ENCODE measurements at places on chromosomes 7 and 10.
A peak's percentile ranks its signal among the peaks of the same experiment; 100 is the strongest.

- DNase-seq = peak; percentile 27
Observed at GRCh38 chr7:256461-256940, 33.5 kb upstream of the FOXL3 start.

- no peak for DNase-seq
Observed at GRCh38 chr10:16944986-16945385, 127.8 kb upstream of the RSU1 start.

DNA sequence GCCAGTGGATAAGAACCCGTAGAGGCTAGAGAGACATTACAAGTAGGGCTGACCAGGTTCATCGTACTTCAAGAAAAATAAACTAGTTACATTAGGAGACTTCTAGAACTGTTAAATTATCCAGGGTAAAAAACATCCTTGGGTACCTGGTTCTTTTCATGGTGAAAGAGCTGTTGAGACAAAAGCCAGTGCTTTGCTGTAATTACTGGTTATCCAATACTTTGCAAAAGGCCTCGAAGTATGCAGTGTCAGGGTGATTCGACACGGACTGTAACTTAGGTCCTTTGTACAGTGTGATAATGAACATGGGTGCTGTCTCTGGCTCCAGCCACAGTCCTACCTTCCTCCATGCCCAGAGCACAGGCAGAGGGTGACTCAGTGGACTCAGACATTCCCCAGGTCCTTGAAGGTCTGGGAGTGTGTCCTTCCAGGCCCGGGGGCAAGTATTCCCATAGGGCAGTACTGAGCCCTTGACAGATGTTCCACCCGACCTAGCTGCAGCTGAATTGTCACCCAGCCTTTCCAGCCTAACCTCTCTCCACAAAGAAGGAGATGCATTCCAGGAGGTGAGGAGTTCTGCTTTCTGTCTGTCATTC, 123.6 kb upstream of the TMEM72 start:
- no peak for DNase-seq

DNA sequence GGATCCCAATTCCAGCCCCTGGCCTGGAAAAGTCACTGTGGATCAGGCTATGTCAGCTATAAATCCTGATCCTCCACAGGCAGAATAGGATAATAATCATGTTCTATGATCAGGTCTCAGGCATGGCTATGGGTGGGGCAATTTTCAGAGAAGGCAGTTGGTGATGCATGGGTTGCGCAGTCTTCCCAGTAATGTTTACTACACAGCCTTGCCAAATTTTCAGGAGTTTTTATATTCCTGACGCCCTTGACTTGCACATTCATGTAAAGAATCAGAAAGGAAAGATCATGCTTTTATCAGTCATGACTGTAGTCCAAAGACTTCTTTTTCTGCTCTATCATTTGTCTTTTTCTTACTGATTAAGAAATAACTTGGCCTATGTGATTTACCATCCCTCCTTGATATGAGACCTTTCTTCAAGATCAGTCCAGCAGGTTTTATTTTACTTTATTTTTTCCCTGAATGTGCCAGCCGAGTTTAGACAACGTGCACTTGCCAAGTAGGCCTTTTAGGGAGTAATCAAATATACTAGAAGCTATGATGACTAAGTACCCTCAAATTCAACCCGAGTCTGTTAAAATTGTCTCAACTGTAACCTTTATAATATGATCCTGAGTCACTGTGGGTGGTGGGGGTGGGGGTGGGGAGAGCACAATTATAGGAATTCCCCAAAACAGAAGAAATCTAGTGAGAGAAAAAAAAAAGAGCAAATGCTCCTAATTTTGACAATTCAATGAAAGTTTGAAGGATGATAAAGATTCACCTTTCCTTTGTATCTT, 31.9 kb downstream of the ARL4A start:
- no peak for DNase-seq

GRCh38 chr7:104175361-104175984, 32.3 kb downstream of the ORC5 start:
- DNase-seq = no peak

- DNase-seq = no peak
Observed at GRCh38 chr7:46682836-46683624, 762.0 kb upstream of the IGFBP3 start.

DNA sequence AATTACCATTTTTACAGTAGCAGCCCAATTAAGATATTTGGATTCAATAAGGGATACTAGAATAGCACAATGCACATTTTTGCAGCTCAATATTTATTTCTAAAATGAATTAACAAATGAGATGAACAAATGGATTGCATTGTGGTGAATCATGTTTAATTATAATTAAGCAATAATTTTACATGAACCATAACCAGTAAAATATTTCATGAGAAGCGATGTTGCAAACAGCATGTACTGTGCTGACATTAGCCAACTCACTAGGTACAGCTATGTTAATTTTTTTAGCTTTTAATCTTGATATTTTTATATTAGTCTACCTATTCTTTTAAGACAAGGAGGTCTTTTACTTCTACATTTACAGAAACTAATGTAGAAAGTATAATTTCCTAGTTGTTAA, 399.1 kb upstream of the AKR1E2 start:
- no peak for DNase-seq

GRCh38 chr10:28505359-28505959, 27.5 kb upstream of the WAC start:
- no peak for DNase-seq

GRCh38 chr7:101680406-101681145, 51.5 kb upstream of the MYL10 start:
- no peak for DNase-seq

DNA sequence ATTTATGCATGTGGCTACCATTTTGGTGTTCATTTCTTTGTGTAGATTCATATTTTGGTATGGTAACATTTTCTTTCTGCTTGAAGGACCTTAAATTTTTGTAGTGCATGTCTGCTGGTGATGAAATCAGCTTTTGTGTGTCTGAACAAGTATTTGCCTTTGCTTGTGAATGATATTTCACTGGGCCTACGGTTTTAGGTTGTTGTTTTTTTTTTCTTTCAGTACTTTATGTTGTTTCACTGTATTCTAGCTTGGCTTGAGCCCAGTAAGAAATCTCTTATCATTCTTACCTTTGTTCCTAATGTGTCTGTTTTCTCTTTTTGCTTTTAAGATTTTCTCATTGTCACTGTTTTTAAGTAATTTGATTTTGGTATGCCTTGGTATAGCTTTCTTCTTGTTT, 31.9 kb downstream of the SAMD8 start:
- DNase-seq = no peak

DNA sequence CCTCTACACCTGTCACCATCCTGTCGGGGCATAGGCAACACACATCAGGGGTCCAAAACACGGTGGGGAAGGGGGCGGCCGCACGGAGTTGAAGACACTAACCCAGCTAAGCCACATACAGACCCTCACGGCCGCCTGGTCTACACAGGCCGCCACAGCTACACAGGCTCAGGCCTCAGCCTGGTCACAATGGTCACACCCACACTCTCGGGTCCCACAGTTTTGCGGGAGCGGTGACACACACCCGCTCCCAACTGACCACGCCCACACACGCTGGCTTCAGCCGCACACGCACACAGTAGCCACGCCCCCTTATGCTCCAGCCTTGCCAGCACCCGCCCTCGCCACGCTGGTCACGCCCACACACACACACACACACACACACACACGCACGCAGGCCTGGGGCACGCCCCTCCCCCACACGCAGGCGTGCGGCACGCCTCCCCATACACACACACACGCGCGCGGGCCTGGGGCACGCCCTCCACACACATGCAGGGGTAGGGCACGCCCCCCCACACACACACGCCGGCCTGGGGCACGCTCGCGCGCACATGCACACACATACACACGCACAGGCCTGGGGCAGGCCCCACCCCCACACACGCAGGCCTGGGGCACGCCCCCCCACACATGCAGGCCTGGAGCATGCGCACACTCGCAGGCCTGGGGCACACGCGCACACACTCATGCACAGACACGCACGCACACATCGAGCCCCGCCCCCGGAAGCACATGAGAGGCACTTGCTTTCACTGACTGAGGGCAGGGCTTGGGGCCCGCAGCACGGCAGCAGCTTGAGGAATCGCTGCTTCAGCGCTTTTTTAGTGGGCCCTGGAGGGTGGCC, 12.3 kb upstream of the OGA start:
- DNase-seq = peak; percentile 93

DNA sequence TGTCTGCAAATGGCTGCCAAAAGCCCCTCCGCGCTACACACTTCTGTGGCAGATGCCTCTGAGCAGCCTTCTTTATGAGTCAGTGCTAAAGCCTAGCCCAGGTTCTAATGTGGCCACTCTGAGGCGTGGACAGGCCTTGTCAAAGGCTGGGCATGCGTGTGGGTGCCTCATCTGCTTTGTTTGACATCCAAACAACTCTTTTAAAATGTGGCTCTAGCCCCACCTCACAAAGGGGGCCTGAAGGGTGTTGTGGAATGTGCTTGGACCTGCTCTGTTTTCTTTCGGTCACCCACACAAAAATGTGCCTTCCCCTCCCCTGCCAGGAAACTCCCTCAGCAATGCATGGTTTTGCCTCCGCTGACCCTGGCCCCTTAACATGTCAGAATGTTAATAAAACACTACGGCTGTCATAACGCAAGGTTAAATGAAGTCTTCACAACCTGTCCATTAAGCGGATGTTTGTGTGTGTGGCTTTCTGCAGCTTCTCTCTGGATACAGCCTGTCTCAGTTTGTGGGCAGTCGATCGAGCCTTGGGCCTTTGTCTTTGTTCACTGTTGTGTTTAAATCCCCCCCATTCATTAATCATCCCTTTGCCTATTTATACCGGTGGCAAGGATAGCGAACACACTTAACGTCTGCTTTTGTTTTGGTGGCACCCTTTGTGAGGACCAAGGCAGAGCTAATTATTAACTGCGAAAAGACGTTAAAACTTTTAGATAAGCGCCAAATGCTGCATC, 718.9 kb downstream of the LRMDA start:
- no peak for DNase-seq

DNA sequence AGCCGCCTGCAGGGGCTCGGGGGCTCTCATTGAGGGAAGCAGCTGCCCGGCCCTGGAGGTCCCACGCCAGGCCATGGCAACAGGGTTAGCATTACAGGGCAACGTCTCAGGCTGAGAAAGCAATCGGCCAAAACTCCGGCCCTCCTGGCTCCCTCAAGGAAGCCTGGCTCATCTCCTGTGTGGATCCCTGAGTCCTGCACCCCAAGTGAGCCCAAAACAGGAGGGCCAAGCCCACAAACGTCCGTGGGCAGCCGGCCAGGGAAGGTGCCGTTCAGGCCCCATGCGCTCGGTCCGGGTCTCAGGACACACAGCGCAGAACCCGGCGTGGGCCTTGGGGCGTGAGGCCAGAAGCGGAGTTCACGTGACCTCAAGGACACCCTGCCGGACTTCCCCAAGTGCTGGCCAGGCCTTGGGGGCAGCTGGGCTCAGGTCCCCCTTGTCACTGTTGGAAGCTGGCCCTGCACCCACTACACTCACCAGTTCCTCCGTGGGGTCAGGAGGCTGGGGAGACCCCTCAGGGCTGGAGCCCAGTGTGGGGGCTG, 8.0 kb upstream of the PWWP2B start:
- peak; percentile 30 for DNase-seq

DNA sequence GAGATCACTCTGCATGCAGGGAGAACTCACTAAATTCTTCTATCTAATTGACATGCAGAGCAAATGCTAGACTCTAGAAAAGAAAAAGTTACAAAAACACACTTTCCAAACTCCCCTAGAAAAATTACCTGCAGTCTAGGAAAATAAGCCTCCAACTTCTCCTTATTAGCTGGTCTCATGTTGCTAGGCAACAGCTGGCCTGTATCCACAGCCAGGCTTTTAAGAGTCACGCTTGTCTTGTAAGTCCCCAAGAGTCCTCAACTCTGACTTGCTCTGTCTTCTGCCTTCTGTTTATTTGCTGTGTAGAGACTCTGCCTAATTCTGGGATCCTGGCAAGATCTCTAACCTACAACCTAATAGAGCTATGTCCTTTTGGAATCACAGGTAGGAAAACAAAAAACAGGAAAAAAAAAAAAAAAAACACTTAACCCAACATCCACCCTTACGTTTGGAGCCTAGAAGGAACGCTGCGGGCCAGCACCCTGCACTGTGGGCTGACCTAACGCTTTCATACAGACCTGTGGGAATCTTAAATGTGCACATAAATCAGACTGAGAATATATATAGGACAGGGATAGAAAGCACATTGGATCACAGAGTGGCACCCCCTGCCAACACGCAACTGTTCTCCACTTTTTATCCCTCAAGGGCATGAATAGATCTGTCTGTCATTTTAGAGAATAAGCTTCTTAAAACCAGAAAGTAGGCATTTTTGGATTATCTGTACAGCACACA, 117.0 kb upstream of the PTPRZ1 start:
- DNase-seq = no peak

DNA sequence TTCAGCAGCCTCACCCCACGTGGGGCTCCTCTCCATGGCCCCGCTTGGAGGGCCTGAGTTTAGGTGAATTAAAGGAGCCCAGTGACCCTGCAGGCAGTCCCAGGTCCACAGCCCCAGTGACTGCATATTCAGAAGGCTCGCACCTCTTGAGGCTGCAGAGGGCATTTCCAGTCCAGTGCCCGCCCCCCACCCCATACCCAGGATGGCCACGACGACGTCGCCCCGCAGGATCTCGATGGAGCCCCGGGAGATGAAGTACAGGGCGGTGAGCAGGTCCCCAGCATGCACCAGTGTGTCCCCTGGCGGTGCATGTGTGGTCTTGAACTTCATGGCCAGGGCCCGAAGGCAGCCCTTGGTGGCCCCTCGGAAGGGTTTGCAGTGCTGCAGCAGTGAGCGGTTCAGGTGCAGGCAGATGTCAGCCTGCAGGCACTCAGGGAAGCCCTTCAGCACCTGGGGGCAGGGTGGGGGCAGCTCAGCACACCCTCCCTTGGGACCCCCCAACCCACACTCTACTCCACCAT, 28.1 kb downstream of the KCNH2 start:
- DNase-seq = peak; percentile 20

GRCh38 chr7:1856888-1857441, 186.9 kb downstream of the ELFN1 start:
- no peak for DNase-seq

GRCh38 chr7:155773531-155773930, 38.7 kb downstream of the SHH start:
- no peak for DNase-seq

- no peak for DNase-seq
Observed at GRCh38 chr7:66348959-66349358, 143.8 kb downstream of the TPST1 start.

DNA sequence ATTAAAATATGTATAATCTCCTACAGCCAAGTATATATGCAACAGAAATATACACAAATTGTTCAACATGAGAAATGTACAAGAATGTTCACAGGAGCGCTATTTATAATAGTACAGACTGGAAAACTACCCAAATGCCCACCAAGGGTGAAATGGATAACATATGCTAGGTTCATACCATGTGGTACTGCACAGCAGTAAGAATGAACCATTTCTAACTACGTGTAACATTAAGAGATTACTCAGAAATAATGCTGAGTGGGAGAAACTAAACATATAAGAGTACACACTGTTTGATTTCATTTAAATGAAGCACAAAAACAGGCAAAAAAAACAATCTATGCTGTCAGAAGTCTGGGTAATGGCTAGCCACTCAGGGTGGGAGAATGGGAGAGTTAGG, 45.8 kb downstream of the RNLS start:
- DNase-seq = no peak

- DNase-seq = peak; percentile 86
Observed at GRCh38 chr10:119412244-119413092, 130.1 kb downstream of the RGS10 start.

- no peak for DNase-seq
Observed at GRCh38 chr10:36465604-36466379, 659.6 kb upstream of the ANKRD30A start.
